ENCODE measurements at places on chromosomes 7 and 10. TPM values are rescaled to one million over a fixed set of nuclear protein-coding genes. Genes with fewer than 3 reads are reported as not detected.

NXPH1 gene
- total RNA-seq, result not detected

SFRP4 gene
- total RNA-seq, result not detected

PTPRN2 gene
- 0.34 TPM for total RNA-seq

SNCG gene
- total RNA-seq, result 10.8 TPM

MAGI2 gene
- total RNA-seq, result 3.5 TPM

SEMA3E gene
- total RNA-seq, result 0.61 TPM

VTI1A gene
- 42.3 TPM for total RNA-seq

ADAM12 gene
- total RNA-seq, result 2.2 TPM

NDUFB2 gene
- total RNA-seq, result 233 TPM

EIF5AL1 gene
- total RNA-seq, result 1.0 TPM

PRKAR2B gene
- total RNA-seq, result 8.6 TPM

CFTR gene
- not detected for total RNA-seq

SEC61G gene
- 202 TPM for total RNA-seq

KLF14 gene
- total RNA-seq, result 0.45 TPM

PDK4 gene
- 6.8 TPM for total RNA-seq

STK17A gene
- total RNA-seq, result 86.9 TPM

ARHGEF35 gene
- total RNA-seq, result not detected

METTL27 gene
- total RNA-seq, result 19.9 TPM

CUBN gene
- total RNA-seq, result 0.30 TPM

ADAM22 gene
- total RNA-seq, result 7.2 TPM

OR6B1 gene
- not detected for total RNA-seq

IFRD1 gene
- total RNA-seq, result 80.7 TPM

UCN3 gene
- not detected for total RNA-seq

GNA12 gene
- total RNA-seq, result 6.1 TPM
